ENCODE measurements at places on chromosomes 3 and 15. TPM values are rescaled to one million over a fixed set of nuclear protein-coding genes. Genes with fewer than 3 reads are reported as not detected.

PRR23C gene
- not detected for total RNA-seq

MUSTN1 gene
- 1.6 TPM for total RNA-seq

CTDSPL gene
- total RNA-seq: 39.4 TPM

KIF15 gene
- 12.6 TPM for total RNA-seq

FMN1 gene
- total RNA-seq: 0.23 TPM

RAD51 gene
- 15.0 TPM for total RNA-seq

ERICH6 gene
- not detected for total RNA-seq

FANCD2OS gene
- total RNA-seq: not detected

C15orf62 gene
- not detected for total RNA-seq

RYR3 gene
- total RNA-seq: not detected

CADPS gene
- not detected for total RNA-seq

All from hair follicular keratinocyte (primary cell).